ENCODE measurements at places on chromosomes 11 and 22.
A peak's percentile ranks its signal among the peaks of the same experiment; 100 is the strongest.

- H3K4me3 ChIP-seq, result peak overlapping the region; percentile 9
- no peaks in the 10 kb centered on the region for H3K36me3 ChIP-seq
- H3K27ac ChIP-seq, result peak overlapping the region; percentile 35
- no peaks in the 10 kb centered on the region for H3K27me3 ChIP-seq
- H3K4me1 ChIP-seq, result peaks cover 3% of the 10 kb centered on the region
These were observed 1.3 kb downstream of the CERK start for GRCh38 chr22:46736705-46737104.

DNA sequence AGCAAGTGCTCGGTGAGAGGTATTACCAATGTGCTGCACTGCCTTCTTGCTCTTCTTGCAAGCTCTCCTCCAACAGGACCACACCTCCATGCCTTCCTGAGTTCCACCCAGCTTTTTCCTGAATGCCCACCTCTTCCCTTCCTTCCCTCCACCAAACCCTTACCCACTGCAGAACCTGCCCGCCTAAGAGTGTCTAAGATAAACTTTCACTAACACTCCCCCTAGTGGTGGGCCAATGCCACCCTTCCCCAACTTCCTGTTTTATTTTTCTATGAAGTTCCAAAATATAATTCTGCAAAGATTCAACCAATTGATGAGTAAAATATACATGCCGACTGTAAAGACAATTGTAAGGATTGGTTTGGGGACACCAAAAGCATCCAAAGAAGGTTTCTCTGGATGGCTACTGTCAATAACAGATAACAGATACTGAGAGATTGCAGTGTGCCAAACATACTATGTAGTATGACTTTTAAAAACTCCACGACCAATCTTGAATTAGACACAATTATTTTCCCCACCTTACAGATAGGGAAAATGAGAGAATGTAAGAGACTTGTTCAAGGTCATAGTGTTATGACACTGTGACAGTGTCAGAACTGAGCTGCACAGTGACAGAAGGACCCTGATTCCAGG, 38.6 kb upstream of the BMAL1 start:
- H3K27ac ChIP-seq, result no peak overlapping the region
- H3K4me3 ChIP-seq, result no peak overlapping the region
- no peaks in the 10 kb centered on the region for H3K4me1 ChIP-seq
- peak; percentile 58 for DNase-seq
- H3K36me3 ChIP-seq, result no peaks in the 10 kb centered on the region
- H3K27me3 ChIP-seq, result no peaks in the 10 kb centered on the region

- no peak overlapping the region for H3K4me3 ChIP-seq
- no peaks in the 10 kb centered on the region for H3K27me3 ChIP-seq
- no peak overlapping the region for H3K27ac ChIP-seq
- H3K36me3 ChIP-seq, result no peaks in the 10 kb centered on the region
- peak; percentile 41 for DNase-seq
These were observed 182.4 kb upstream of the LARGE1 start for GRCh38 chr22:34102633-34103032.

- H3K27me3 ChIP-seq, result no peaks in the 10 kb centered on the region
- H3K4me1 ChIP-seq, result no peaks in the 10 kb centered on the region
- DNase-seq, result no peak
These were observed 380.3 kb downstream of the AASDHPPT start for GRCh38 chr11:106457727-106458126.

DNA sequence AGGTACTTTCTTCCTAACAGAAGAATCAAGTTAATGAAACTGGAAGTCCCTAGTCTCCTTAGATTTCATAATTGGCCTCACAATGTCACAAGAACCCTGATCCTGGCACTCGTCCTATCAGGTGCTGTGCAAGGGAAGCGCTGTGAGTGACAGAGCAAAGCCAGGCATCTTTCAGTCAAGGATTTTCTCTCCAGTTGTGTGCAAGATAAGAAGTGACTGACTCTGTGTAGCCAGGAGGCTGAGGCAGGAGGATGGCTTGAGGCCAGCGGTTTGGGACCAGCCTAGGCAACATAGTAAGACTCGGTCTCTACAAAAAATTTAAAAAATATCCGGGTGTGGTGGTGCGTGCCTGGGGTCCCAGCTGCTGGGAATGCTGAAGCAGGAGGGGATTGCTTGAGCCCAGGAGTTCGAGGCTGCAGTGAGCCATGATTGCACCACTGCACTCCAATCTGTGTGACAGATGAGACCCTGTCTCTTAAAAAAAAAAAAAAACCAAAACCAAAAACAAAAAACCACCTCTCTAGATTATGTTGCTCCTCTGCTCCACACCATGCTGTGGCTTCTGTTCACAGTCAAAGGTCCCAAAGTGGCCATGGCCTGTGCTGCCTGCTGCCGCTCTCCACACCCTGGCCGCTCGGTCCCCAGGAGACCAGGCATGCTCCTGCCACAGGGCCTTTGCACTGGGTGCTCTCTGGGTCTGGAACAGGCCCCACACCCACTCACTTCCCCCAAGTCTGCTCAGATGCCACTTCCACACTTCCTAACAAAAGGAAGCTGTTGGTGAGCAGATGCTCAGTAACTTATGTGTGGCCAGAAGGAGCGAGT, 54.2 kb upstream of the CLDN5 start:
- no peak overlapping the region for H3K4me3 ChIP-seq
- no peak overlapping the region for H3K27ac ChIP-seq
- no peak for DNase-seq
- H3K27me3 ChIP-seq, result no peaks in the 10 kb centered on the region

DNA sequence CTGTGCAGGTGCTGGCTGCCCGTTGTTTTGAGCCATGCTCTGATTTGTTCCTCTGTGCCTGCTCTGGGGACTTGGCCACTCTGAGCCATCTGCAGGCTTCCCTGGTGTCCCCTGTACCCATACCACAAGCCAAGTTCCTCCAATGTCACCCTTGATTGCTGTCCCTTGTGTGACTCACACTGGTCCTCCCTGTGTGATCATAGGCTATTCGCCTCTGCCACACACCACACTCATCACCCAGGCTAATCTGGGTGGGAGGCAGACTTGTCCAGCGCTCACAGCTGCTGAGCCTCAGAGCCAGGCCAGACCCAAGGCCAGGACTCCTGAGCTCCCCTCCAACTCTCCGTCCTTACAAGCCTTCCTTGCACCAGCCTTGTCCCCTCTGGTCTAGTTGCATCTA, 31.7 kb downstream of the IGF2 start:
- no peak for DNase-seq
- H3K4me1 ChIP-seq, result peaks cover 2% of the 10 kb centered on the region
- H3K36me3 ChIP-seq, result no peaks in the 10 kb centered on the region

- no peak overlapping the region for H3K27ac ChIP-seq
- H3K27me3 ChIP-seq, result no peaks in the 10 kb centered on the region
- H3K4me1 ChIP-seq, result no peaks in the 10 kb centered on the region
- peak; percentile 20 for DNase-seq
- H3K36me3 ChIP-seq, result no peaks in the 10 kb centered on the region
- no peak overlapping the region for H3K4me3 ChIP-seq
These were observed 272.8 kb downstream of the CTTN start for GRCh38 chr11:70671083-70671482.

DNA sequence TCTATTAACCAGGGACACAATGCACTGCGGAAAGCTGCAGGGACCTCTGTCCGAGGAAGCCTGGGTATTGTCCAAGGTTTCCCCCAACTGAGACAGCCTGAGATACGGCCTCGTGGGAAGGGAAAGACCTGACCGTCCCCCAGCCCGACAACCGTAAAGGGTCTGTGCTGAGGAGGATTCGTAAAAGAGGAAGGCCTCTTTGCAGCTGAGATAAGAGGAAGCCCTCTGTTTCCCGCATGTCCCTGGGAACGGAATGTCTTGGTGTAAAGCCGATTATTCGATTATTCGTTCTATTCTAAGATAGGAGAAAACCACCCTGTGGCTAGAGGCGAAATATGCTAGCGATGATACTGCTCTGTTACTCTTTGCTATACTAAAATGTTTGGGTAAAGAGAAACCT, 5.2 kb downstream of the BET1L start:
- DNase-seq, result no peak
- H3K27ac ChIP-seq, result no peak overlapping the region
- H3K4me3 ChIP-seq, result no peak overlapping the region
- no peaks in the 10 kb centered on the region for H3K27me3 ChIP-seq

DNA sequence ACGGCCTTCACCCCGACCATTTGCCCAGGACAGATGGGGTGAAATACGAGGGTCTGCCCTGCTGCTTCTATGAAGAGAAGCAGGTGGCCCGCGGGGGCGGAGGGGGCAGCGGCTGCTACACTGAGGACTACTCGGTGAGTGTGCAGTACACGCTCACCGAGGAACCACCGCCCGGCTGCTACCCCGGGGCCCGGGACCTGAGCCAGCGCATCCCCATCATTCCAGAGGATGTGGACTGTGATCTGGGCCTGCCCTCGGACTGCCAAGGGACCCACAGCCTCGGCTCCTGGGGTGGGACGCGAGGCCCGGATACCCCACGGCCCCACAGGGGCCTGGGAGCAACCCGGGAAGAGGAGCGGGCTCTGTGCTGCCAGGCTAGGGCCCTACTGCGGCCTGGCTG, 11.2 kb downstream of the C22orf31 start:
- no peaks in the 10 kb centered on the region for H3K27me3 ChIP-seq
- peaks cover 2% of the 10 kb centered on the region for H3K36me3 ChIP-seq
- DNase-seq, result no peak

- DNase-seq, result no peak
- H3K36me3 ChIP-seq, result peaks cover 19% of the 10 kb centered on the region
- no peak overlapping the region for H3K27ac ChIP-seq
- no peaks in the 10 kb centered on the region for H3K4me1 ChIP-seq
- H3K27me3 ChIP-seq, result no peaks in the 10 kb centered on the region
These were observed 79.7 kb upstream of the HORMAD2 start for GRCh38 chr22:30000566-30000965.

DNA sequence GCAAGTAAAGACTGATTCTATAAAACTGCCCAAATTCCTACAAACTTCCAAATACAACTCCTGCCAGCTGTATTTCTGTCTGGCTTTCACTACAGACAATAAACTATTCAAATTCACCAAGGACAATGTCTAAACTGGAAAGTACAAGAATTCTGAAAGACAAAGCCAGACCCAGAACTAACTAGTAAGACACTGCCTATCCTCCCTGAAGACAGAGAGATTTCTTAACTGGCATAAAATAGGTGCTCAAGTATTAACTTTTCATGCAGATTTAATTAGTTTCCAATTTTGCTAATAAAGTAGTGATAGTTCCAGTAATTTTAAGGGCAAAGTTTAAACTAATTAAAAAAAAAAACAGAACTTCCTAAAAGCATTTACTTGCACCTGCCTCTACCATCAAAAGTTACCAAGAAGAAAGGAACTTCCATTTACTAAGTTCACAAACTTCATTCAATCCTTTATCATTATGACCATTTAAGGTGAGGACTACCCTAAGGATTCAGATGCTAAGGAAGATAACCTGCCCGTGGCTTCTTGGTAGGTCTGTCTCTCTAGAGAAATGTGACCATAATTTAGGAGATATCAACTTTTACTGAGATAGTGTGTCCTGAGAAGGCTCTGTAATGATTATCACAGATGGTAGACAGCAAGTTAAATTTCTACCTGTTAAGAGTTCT, 45.2 kb downstream of the CELF1 start:
- H3K36me3 ChIP-seq, result no peaks in the 10 kb centered on the region
- H3K27ac ChIP-seq, result no peak overlapping the region
- H3K4me1 ChIP-seq, result no peaks in the 10 kb centered on the region
- no peak for DNase-seq
- H3K27me3 ChIP-seq, result no peaks in the 10 kb centered on the region

DNA sequence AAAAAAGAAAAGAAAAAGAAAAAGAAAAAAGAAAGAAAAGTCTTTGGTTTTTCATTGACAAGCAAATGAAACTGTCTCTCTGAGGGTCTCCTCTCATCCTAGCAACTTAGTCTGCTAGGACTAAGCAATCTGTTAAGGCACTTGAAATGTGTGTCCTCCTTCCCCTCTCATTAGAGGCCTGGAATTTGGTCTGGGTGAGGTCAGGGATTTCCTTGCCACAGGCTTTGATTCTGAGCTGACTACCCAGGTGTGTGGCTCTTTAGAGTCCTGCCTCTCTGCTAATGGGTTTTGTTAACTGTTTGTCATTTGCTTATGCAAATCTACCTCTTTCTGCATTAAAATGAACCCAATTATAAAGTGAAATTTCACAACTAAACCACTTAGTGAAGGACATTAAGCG, 18.3 kb upstream of the PKNOX2 start:
- DNase-seq, result no peak
- H3K27ac ChIP-seq, result no peak overlapping the region
- H3K27me3 ChIP-seq, result no peaks in the 10 kb centered on the region
- no peaks in the 10 kb centered on the region for H3K36me3 ChIP-seq

DNA sequence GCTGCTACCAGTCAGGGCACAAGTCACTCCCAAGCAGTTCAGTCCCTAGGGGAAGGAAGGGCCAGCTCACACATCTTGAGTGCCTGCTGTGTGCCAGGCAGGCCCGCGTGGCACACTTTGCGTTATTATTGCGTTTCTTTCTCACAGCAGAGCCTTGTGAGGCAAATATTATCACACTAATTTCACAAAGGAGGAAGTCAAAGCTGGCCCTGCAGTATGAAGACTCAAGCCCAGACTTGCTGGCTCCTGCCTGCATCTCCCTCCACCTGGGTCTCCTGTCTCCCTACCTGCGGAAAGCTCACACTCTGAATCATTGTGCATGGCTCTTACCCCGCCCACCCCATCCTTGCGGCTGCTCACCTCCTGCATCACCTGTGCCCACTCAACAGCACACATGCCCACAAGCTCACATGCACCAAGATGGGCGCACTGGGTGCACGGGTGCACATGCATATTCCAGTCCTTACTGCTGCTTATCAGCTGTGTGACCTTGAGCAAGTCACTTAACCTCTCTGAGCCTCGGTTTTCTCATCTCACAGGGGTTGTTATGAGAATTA, 31.7 kb upstream of the P2RY2 start:
- DNase-seq, result no peak
- no peak overlapping the region for H3K4me3 ChIP-seq
- no peaks in the 10 kb centered on the region for H3K4me1 ChIP-seq
- H3K27me3 ChIP-seq, result no peaks in the 10 kb centered on the region
- H3K36me3 ChIP-seq, result no peaks in the 10 kb centered on the region

- peak; percentile 53 for DNase-seq
- H3K27me3 ChIP-seq, result no peaks in the 10 kb centered on the region
- H3K4me3 ChIP-seq, result no peak overlapping the region
- H3K36me3 ChIP-seq, result no peaks in the 10 kb centered on the region
These were observed 109.3 kb downstream of the GGTLC2 start for GRCh38 chr22:22753526-22754267.

DNA sequence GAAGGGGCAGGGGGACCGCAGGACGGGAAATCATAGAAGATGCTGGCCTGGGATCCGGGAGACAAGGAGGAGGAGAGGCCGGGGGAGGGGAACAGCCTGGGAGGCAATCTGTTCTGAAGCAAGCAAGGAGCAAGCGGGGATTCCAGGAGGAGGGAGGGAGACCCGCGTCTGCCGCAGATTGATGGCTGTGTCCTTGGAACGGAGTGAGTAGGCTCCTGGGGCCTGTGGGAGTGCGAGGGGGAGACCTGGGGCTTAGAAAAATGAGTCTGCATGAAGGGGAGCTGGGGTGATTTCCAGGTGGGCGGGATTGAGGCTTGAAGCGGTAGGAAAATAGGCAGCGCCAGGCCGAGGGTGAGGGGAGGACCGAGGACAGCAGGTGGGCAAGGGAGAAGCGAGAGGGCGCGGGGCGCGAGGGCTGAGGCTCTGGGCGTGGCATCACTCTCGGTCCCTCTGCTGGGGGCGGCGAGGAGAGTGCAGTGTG, 1.6 kb upstream of the LRRC55 start:
- H3K4me3 ChIP-seq, result no peak overlapping the region
- DNase-seq, result peak; percentile 60
- H3K27ac ChIP-seq, result no peak overlapping the region
- H3K4me1 ChIP-seq, result no peaks in the 10 kb centered on the region
- no peaks in the 10 kb centered on the region for H3K36me3 ChIP-seq

Measured in kidney (tissue), 22 donors.